Left colon (tissue), 2 donors: ENCODE measurements at places on chromosomes 4 and X.

GRCh38 chrX:31007321-31007720 is 64.5 kb downstream of the FTHL17 start:
- DNase-seq = no peak

GRCh38 chrX:29890646-29891200 is 324.6 kb upstream of the MAGEB2 start:
- DNase-seq = no peak

DNA sequence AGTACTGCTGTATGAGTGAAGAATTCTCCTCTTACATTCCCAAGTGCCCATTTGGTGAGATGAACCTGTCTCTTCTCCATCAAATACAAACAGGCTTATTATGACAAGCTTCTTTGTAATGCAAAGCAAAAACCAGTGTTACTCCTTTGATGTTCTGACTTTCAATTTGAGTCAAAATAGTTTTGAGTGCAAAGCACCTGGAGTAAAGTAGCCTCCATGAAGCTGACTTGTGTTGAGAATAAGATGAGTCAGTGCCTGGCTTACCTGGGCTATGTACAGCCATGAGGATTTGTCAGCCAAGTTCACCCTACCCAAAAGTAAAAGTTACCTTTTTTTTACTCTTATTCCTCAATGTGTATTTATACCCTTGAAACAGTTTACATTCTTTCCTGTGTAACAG is 132.5 kb upstream of the FMR1 start:
- no peak for DNase-seq

DNA sequence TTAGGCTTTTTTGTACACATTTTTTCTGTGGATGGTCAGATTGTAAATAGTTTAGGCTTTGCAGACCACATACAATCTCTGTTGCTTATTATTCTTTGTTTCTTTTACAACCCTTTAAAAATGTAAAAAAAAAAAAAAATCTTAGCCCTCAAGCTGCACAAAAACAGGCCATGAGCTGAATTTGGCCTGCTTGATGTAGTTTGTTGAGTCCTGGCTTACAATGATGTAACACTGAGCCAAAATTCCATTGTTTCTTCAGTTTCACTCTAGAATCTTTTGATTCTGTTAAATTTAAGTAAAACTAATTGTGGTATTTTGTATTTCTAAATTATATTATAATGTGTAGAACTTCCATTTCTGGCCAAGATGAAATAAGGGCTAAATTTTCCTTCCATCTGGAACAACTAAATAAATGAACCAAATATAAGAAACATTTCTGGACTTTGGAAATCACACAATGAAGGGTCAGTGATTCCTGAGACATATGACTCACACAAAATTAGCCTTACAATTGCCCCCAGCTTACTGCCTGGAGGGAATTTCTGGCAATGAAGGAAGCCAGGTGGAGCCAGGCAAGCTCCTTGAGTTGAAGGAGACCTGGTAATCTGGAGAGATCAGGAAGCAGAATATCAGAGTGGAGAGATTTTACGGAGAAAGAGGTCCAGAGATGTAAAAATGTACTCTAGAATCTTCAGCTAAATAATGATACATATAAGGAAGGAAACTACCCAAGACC is 29.8 kb downstream of the IQCM start:
- DNase-seq = no peak

DNA sequence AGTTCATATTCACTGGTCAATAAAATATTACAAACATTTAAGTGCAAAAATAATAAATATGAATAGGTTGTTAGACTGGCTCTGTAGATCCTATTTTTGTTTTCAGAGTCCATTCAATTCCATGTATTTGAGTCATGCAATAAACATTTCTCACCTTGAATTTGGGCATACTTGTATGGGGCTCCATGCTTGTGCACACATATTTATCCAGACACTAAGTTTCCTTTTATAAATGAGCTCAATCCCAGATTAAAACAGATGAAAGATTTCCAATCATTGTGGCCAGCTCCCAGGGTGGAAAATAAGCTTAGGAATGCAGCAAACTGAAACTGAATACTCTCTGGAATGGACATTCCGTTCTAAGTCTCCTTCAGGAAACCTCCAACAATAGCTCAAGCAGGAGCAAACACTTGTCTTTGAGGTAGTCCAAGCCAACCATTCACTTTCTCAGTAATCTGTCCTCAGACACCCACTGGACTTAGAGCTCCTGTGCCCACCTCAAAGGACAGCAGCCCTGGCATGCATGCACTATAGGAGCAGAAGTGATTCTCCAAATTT is 16.4 kb downstream of the DMD start:
- no peak for DNase-seq

GRCh38 chr4:29970626-29971025 is 749.5 kb upstream of the PCDH7 start:
- DNase-seq = no peak

GRCh38 chr4:105923497-105924238 is 28.4 kb downstream of the NPNT start:
- no peak for DNase-seq

DNA sequence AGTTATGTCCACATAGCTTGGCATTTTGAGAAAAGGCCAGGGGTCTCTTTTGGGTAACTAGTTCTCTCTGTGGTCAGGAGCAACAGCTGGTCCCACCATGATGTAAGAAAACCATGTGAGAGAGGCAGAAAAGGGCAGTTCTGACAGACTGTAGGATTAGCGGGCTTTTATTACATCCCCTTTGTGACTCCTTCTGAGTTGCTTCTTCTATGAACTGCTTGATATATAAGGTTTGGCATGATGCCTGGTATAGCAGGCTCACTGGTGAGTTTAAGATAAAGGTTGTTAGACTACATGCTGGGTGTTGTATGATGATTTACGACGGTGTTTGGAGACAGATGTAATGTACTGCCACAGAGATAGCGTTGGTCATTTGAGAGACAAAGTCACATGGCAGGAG is 2308.1 kb upstream of the AGA start:
- DNase-seq = no peak

DNA sequence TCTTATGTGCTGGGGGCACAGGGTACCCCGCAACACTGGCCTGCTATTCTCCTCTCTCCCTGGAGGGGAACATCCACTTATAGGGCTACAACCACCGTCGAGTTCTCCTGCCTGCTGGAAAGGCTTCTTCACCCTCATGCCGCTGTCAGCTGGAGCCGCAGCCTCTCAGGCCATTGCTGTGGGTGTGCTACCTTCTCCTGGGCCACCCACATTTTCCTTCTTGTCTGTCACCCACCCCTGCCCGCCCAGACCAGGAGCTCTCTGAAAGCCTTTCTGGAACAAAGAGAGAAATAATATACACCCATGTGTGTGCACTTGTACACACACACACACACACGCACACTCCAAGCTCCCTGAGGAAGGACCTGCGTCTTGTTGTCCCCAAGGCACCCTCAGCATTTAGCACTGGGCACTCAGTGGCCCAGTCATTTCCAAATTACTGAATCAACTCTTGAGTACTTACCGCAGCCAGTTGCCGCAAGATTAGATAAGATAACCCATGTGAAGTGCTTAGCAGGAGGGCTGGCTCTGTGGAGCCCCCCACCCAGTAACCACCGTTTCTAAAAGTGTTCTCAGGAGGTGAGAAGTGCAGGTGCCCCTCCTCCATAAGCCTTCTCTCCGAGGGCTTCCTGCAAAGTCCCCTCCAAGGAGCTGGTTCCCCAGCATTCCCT is 50.2 kb downstream of the CPZ start:
- no peak for DNase-seq
